ENCODE measurements at places on chromosomes 3 and 15.
A peak's percentile ranks its signal among the peaks of the same experiment; 100 is the strongest.

DNA sequence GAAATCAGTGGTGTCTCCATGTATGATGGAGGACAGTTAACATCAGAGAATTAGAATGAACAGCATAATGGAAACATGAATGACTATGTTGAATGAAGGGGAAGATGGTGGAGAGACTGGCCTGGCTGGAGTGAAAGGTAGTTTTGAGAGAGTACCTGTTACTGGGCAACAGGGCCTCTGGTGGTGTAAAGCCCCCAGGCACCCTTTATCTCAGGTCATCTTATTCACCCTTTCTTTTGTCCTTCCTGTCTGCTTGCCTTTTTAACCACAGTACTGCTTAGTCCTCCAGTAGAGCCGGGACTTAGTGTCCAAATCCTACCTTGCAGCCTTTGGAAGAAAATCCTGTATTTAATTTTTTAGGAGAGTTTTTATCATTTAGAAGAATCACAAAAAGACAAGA lies 6.2 kb downstream of the IREB2 start:
- no peak for DNase-seq

- DNase-seq: no peak
These were observed 127.2 kb downstream of the CD47 start for GRCh38 chr3:107963581-107963980.

- peak; percentile 28 for DNase-seq
These were observed 1.9 kb downstream of the VGLL4 start for GRCh38 chr3:11641683-11642430.

GRCh38 chr15:43799945-43800285 lies at the start of gene SERINC4:
SERINC4 (minus strand) TSS chr15:43800220; CDS start chr15:43799986, 234 bp downstream.
- no peak for DNase-seq

GRCh38 chr15:55552926-55553325 lies 35.2 kb downstream of the PYGO1 start:
- DNase-seq: no peak

GRCh38 chr3:170555329-170555728 lies 30.5 kb downstream of the SLC7A14 start:
- DNase-seq: no peak

All from HEK293T (cell line).